NCI-H1105 (cell line): ENCODE measurements at places on chromosomes 6 and 20.

GRCh38 chr6:26331218-26332073 lies 33.6 kb upstream of the BTN3A2 start:
- no peak for DNase-seq

DNA sequence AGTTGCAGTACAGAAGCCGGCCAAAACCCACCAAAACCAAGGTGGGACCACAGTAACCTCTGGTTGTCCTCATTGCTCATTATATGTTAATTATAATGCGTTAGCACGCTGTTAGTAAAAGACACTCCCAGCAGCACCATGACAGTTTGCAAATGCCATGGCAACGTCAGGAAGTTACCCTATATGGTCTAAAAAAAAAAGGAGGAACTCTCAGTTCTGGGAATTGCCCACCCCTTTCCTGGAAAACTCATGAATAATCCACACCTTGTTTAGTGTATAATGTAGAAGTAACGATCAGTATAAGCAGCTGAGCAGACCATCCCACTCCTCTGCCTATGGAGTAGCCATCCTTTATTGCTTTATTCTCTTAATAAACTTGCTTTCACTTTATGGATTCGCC lies 148.6 kb upstream of the EXOC2 start:
- no peak for DNase-seq

DNA sequence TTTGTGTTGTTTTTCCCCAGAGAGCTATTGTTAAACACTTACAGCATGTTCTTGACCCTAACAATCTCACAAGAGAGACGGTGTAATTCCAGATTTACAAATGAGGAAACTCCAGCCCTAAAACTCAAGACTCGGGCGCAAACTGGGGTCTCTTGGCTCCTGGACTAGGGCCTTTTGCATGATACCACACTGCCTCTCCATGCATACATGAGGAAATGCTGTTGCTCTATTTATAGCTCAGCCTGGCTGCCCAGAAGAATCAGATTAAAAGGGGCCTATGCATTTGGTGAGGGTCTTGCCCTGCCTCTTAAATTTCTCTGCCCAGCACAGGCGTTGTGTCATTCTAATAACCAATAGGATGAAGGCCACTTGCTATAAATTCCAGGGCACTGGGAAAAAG lies 30.5 kb upstream of the SNRPB2 start:
- DNase-seq = no peak

DNA sequence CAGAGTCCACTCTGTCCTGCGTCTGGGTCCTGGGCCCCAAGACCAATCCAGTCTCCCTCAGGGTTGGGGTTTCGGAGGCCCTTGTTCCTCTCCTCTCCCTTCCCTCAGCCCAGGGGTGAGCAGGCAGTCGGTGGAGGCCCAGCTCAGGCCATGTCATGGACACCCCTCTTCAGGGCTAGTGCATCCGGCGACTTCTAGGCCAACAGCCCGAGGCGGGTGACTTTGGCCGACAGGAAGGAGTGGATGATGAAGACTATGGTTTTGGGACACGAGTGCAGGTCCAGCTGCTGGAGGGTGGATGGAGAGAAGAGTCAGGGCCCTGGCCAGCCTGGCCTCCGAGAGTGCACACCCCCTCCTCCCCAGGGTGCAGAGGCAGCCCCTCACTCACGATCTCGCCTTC lies 7.0 kb upstream of the CDK5RAP1 start:
- no peak for DNase-seq

DNA sequence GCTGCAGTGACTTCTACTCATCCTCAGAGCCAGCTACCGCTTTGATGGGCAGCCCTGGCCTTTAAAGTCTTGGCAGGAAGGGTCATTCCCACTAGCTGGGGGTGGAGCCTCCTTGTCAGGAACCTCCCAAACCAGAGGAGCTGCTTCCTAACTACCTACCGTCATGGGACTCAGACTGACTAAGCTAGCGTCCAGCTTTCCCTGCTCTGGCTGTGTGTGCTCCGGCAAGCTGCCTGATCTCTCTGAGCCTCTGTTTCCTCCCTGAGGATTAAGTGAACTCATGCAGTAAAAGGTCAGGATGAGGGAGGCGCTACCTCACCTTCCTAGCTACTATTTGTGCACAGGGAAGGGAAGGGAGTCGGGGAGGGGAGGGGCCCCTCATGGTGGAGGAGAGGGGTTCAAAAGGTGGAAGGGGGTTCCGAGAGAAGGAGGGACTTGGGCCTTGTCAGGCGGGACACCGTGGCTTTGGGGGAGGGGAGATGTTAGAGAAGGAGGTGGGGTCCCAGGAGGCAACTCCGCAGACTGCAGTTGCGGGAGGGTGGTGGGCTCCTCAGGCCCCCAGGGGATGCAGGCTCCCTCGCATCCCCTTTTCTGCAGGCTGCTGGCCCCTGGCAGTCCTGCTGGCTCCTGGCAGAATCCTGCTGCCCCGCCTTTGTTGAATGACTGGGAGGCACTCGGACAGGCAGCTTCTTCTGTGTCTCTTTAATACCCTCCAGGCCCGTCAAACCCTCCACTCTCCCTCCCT lies 9.8 kb downstream of the DUSP15 start:
- DNase-seq = no peak

GRCh38 chr6:20085817-20086216 lies 126.5 kb downstream of the MBOAT1 start:
- DNase-seq = no peak

DNA sequence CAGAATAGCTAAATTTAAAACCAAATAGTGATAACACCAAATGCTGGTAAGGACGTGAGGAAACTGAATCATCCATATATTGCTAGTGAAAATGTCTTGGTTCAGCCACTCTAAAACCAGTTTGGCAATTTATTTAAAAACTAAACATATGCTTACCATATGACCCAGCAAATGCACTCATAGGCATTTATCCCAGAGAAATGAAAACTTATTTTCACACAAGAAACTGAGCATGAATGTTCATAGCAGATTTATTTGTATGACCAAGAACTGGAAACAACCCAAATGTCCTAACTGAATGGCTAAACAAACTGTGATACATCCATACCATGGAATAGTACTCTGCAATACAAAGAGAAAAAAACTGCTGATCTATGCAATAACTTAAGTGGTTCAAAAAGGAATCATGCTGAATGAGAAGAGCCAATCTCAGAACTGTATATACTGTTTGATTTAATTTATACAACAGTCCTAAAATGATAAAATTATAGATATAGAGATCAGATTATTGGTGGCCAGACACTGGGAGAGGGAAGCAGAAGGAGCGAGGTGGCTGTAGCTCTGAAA lies 115.6 kb upstream of the ADGRF1 start:
- DNase-seq = no peak
